ENCODE measurements at places on chromosomes 7 and 10.

DNA sequence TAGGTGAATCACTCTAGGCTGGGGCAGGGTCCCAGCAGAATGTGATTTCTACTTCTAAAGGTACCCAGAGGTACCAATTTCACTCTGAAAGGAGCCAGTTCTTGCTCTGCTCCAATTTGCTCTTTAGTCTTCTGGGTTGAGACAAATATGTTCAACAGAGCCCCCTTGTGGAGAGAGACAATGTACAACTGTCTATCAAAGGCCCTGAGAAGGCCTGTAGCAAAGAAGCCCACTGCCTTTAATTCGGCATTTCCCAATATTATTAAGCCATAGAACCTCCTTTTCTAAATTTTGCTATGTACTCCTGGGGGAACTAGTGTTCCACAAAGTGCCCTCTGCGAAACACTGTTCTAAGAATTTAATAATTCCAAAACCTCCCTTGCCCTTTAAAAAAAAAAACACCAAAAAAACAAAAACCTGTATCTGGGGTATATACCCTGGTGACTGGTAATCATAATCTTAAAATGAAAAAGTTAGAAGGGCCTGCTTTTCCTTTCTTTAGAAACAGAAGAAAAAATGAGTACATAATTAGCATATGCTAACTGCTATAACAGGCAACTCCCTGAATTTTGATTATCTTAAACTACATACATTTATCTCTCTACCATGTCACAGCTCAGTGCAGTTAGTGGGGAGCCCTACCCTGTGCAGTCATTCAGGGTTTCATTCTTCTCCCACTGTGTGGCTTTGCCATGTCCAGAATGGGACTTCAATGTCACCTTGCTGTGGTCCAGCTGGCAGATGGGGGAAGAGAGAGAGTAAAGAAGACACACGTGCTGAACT is 160.9 kb upstream of the BMPER start:
- peak; percentile 60 for DNase-seq

DNA sequence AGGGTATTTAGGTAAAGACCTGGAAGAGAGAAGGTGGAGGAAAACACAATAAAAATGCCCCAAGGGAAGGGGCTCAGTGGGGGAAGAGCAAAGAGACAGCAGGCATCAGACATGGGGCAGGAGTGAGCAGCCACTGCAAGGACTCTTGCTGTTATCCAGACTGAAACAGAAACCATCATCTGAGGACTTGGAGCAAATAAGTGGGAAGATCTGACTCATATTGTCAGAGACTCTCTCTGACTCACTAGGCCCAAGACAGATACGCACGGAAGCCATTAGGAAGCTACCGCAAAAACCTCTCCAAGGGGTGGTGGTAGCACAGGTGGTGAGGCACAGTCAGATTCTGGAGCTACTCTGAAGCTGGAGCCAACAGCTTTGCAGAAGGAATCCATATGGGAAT is 110.7 kb downstream of the RNF32 start:
- no peak for DNase-seq

- peak; percentile 31 for DNase-seq
These were observed 1.8 kb upstream of the PDGFA start for GRCh38 chr7:521221-522070.

- no peak for DNase-seq
These were observed 689.7 kb upstream of the IGFBP3 start for GRCh38 chr7:46610746-46611145.

DNA sequence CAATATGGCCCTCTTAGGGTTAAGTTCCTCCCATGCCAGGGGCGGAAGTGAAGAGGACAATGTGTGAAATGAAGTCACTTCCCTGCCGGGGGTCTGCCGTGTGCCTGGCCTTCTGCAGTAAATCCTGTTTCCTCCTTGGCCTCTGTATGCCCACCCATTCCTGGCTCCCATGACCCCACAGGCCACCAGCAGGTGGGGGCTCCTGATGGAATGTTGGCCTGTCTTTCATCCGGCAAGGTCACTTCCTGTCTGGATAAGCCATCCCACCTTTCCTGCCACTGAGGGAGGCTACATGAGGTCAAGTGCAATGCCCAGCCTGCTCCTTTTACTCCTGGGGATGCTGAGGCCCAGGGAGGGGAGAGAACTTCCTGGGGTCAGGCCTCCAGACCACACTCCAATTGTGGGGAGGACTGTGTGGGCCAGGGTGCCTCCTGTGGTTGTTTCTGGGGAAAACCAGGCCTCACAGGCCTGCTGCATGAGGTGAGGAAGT is 22.3 kb downstream of the PALD1 start:
- no peak for DNase-seq

DNA sequence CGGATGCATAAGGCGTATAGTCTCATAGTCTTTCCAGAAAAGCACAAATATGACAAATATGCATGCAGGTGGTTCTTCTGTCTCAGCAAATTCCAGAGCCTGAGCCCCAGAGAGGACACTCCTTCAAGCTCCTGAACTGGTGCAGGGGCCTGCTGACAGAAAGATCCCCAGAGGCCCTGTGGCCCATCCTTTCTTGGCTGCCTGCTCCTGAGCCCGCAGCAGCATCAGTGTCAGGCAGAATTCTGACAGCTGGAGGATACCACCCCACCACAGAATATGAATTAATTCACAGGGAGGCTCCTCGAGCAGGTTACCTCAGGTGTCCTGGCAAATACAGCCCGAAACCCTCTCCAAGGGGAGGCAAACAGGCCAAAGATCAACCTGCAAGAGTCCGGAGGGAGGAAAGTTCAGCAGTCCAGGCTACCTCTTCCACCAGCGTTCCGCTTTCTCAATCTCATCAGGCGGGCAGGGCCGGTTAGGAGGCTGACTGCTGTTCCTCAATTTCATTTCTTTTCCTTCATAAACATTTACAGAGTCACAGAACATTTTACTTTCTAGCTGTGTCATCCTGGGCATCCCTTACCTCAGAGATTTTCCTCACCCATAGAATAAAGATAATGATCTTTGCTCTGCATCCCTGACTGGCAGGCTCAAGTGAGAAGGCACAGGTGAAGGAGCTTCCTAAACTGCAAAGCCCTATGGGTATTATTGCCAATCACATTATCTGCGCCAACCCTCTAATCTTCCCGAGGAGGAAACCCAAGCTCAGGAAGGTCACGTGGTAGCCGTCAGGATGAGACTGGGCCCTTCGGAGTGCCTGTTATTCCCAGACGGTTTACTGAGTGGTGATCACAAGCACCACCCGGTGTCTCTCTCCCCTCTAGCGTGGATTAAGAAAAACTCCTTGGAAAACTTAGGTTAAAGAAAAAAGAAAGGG is 1.4 kb downstream of the DNAJB12 start:
- DNase-seq, result peak; percentile 5

DNA sequence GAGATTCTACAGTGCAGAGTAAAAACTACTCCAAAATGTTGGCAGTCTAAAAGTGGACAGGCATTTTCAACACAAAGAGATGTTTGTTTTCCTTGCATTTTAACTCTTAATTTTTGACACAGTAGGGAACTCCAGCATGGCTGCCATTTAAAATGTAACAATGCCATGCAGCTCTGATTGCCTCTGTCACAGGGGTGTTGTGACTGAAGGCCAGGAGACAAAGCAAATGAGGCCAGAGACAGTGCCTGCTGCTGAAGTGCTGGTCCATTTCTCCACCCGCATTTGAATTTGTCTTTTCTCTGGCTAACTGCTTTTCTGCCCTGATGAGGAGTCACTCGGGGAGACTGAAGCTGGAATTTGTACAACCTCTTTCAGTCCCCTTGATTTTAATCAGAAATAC is 710.6 kb upstream of the GALNT17 start:
- no peak for DNase-seq

DNA sequence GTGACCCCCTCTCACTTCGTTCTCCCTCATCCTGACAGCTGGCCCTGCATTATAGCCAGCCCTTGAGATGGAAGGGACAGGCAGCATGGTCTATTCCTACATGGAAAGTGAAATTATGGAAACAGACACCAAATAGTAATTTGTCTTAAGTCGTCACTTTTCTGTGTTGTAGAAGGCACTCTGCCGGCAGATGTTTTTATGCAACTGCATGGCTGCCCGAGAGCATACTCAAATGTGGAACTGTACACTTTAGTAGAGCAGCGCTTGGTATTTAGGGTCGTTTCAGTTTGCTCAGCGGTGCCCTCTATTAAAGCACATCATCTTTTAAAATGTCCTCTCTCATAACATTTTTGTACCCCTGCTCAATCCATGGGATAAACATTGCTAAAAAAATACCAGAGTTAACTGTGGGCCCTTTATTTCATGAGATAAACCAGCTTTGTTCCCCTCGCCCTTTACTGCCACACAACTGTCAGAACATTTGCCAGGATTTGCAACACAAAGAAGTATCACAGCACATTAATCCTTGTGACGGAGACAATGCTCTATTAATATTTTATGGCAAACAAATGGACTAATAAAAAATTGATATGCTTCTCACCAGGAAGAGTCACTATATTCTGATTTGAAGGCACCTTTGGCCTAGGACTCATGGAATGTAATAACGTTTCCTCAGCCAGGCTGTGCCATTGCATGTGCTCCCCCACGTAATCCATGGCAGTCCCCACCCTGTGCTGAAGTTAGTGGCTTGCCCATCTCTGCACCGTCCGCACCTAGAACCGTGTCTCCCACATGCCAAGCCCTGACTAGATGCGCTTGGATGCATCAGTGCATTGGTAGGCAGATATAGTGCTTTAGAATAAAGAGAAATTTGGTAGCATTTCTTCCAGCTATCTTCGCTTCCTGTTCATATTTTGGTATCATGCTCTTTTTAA is 221.3 kb downstream of the PAXIP1 start:
- DNase-seq, result no peak
